ENCODE measurements at places on chromosomes 12 and 14.

- no peak for DNase-seq
Observed at GRCh38 chr12:95208678-95209077, 8.6 kb downstream of the FGD6 start.

GRCh38 chr14:100522616-100523099 lies 64.6 kb downstream of the BEGAIN start:
- DNase-seq: no peak

- DNase-seq: no peak
Observed at GRCh38 chr14:24315807-24316596, 4.7 kb downstream of the LTB4R start.

- DNase-seq: no peak
Observed at GRCh38 chr12:98369581-98369980, 145.8 kb upstream of the TMPO start.

DNA sequence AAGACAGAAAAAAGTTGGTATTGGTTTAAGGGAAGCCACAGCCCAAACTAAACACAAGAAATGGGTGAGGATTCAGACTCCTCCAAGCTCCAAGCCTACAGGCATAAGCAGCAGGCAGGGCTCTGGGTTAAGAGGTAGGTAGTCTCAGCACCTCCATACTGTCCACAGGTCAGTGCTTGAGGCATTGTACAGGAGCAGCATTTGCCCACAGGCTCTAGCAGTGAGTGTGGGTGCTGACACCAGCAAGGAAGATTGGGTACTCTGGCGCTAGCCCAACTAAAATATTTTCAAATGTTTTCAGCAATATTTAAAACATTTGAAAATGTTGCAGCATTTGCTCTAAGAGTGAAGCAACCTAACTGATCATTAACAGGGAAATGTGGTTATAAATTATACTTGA lies 33.1 kb downstream of the FERMT2 start:
- DNase-seq: no peak

DNA sequence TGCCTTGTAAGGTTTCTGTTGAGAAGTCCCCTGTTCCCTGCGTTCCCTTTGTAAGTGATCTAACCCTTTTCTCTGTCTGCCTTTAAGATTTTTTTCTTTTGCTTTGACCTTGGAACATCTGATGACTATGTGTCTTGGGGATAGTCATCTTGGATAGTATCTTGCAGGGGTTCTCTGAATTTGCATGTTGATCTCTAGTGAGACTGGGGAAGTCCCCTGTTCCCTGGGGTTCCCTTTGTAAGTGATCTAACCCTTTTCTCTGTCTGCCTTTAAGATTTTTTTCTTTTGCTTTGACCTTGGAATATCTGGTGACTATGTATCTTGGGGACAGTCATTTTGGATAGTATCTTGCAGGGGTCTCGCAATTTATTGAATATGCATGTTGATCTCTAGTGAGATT lies 38.2 kb upstream of the TMX1 start:
- no peak for DNase-seq

- DNase-seq: no peak
Observed at GRCh38 chr12:128265566-128265965, 1.4 kb upstream of the TMEM132C start.

DNA sequence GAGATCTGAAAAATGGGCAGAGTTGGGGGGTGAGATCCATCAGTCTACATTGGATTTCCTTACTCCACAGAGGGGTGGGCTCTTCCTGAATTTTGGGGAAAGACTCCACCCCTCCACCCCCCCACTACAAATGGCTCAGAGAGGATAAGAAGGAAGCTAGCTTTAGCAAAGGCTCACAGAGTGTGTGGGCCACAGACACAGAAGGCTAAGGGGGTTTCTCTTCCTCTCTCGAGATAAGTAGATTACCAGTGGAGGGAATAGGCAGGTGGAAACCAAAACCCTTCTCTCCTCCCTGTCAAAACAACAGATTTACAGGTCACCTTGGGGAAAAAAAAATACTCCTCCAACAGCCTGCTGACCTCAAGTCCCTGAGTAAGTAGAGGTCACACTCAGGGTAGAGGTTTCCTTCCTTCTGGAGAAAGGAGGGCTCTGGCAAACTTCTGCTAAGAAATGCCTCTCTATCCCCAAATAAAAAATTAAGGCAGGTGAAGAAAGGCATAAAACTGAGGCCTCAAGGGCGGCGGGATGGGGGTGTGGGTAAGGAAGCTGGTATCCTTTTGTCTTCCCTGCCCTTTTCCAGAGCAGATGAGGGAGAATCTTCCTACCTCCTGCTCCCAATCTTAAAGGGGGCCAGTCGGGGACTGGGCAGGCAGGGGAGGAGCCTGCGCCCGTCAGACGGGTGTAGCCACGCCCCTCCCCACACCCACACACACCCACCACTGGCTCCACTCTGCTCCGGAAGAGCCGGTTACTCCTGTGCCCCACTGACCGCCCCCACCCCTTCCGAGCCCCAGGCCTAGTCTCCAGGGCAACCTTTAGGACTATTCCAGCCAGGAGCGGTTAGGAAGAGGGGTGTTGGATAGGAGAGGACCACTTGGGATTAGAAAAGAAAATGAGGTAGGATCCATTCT lies 1.9 kb upstream of the BAZ2A start:
- peak; percentile 53 for DNase-seq

DNA sequence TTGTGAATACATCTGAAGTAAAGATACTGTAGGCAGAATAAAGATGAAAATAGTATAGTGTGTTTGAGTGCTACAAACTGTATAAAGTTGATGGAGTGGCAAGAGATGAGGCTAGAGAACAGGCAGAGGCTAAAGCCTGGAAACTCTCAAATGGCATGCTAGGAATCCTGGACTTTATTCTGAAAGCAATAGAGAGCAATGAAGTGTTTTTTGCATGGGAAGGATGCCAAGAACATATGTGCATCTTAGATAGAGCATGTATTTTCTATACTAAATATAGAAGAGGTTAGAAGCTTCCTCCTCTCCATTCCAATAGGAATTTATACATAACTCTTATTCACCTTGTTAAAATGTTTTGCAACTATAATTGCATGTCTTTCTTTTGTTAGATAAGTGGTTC lies 86.3 kb upstream of the TMTC2 start:
- DNase-seq: no peak

- no peak for DNase-seq
Observed at GRCh38 chr14:64391113-64391725, 3.1 kb downstream of the MTHFD1 start.

DNA sequence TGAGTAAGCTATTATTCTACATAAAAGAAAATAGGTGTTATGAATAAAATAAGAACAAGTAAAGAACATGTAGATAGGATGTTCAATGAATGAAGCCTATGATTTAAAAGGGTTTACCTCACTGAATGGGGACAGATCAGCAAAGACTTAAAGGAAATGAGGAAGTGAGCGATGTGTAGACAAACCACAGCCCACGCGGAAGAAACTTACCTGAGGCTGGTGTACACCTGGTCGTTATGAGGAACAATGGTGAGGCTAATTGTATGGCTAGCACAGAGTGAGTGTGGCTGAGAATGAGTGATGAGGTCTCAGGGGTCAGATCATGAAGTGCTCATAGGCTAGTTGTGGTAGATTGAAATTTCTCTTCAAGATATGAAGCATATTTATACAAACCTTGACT lies 221.7 kb downstream of the ALG10B start:
- no peak for DNase-seq

DNA sequence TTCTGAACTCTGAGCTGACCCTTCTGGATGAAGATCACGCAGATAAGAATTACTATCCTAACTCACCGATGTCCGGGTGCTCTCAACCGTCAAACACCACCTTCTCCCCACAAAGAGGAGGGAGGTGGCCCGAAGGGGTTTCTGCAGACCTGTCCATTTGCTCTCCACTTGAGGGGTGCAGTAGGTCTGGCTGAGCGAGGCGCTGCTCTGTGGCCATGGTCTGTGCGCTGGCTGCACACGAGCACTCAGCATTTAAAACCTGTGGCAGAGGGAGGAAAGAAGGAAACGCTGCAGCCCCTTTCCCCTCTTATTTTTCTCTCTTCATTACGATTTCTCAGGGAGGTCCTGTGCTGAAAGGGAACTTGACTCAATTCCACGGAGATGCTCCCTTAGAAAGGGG lies 1.5 kb upstream of the HOXC13 start:
- DNase-seq: no peak

- DNase-seq: no peak
Observed at GRCh38 chr12:112446008-112446725, 27.4 kb downstream of the PTPN11 start.

DNA sequence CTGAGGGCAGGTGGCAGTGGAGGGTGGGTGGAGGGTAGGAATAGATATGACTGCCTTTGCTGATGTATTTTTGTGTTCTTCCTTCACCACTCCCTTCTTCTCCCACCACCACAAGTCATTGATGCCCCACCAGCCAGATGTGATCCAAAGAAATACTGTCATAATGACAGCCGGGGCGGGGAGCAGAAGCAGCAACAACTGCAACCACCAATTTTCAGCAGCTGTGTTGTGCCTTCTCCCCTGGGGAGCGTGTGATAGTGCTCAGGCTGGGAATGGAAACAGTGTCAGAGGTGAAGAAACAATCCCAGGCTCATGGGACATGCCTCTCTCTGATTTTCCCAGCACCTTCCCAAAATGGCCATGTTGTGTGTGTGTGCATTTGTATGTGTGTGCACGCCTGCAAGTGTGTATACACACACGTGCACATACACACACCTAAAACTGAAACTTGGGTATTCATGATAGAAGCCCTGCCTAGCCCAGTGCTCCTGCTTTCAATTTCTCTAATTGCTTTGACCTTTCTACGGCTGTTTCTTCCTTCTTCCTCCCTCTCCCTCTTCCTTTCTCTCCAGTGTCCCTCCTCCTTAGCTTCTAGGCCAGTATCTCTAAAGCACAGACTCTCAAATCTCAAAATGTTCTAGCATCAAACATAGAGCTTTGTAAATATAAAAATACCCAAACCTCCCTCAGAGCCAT lies 299.2 kb upstream of the FKBP4 start:
- no peak for DNase-seq

- DNase-seq: no peak
Observed at GRCh38 chr12:54389134-54389508, 4.6 kb upstream of the ZNF385A start.

DNA sequence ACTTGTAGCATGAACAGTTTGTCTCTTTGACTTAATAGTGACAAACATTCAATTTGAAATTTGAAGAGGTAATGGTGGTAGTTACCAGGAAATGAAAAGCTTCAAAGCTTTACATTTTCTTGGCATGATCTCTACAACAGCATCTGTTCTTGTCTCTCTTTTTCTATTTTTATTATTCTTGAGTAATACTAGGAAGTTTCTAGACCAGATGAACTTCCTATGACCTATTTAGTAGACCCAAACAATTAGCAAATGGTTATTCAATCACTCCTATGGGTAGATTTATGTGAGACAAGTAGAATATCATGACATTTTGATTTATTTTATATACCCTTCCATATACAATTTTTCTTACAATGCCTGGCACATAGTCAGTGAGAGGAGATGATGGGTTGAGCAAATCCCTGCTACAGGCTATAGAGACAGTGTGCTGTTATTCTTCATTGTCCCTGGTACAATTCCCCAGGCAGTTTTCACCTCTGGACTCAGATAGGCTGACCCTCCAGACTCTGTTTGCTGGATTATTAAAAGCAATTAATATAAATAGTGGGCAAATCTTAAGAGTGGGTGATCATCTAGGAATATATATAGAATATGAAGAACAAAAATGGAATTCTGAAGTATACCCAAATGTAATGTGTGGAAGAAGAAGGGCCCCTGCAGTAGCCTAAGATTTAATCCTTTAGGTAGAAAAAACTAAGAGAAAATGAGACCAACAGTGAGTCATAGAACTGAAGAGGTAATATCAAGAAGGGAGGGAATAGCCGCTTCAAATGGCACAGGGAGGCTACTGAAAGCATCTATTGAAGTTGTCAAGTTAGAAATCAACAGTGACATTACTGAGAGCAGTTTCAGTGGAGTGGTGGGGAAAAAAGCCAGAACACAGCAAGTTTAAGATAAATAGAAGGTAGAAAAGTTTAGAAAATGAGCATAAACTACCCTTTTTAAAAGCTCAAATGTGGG lies 512.0 kb downstream of the FOXG1 start:
- no peak for DNase-seq

- no peak for DNase-seq
Observed at GRCh38 chr14:90091393-90091792, 29.6 kb downstream of the KCNK13 start.

DNA sequence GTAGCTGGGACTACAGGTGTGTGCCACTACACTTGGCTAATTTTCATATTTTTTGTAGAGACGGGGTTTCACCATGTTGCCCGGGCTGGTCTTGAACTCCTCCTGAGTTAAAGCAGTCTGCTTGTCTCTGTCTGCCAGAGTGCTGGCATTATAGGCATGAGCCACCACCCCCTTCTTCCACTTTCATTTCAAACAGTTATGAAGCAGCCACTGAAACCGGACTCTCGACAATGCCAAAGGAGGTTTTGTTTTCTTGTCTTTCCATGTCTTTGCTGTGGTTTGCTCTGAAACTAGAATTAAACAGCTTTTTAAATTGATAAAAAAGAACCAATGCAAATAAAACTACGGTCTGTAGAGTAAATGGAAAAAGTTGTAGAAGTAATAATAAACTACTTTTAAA lies 30.4 kb downstream of the RAP1B start:
- peak; percentile 69 for DNase-seq

GRCh38 chr12:49881415-49882247 lies 22.1 kb downstream of the FAIM2 start:
- DNase-seq: no peak

DNA sequence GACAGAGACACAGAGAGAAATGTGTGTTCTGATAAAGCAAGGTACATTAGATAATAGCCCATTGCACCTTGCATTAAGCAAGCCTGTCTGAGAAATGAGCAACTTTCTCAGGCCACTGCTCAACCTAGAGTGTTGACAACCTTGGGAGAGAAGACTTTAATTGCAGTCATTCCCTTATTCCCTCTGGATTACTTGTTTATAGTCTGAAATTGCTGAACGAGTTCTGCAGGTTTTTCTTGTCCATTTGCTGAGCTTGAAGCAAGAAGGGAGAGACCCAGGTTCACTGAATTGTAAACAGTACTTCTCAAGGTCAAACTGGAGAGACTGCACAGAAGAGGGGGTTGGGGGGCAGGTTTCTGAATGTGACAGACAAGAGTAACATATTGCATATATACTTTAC lies 159.4 kb upstream of the PLEKHG7 start:
- no peak for DNase-seq

- DNase-seq: no peak
Observed at GRCh38 chr14:24113379-24113800, 1.2 kb upstream of the DCAF11 start.

DNA sequence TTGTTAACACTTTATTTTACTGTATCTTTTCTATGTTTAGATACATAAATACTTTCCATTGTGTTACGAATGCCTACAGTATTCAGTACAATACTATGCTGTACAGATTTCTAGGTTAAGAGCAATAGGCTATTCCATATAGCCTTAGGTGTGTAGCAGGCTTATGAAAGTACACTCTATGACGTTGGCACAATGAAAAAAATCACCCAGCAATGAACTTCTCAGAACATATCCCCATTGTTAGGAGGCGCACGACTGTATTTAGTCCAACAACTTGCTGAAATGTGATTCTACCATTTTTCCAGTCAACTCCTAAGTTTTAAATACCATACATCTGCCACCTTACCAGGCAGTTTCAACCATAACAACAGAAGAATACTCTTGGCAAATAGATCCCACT lies 1.8 kb downstream of the PARP11 start:
- no peak for DNase-seq

GRCh38 chr14:53620890-53621289 lies 335.7 kb downstream of the BMP4 start:
- no peak for DNase-seq

All from activated CD4-positive, alpha-beta T cell treated with anti-CD3 and anti-CD28 coated beads, Interleukin-2, Interleukin-4, amounts not matched to agents 100 ng/mL and 50 ng/mL, durations not matched to agents 16 hours and 8 hours (primary cell).